ENCODE measurements at places on chromosomes 13 and 19.

DNA sequence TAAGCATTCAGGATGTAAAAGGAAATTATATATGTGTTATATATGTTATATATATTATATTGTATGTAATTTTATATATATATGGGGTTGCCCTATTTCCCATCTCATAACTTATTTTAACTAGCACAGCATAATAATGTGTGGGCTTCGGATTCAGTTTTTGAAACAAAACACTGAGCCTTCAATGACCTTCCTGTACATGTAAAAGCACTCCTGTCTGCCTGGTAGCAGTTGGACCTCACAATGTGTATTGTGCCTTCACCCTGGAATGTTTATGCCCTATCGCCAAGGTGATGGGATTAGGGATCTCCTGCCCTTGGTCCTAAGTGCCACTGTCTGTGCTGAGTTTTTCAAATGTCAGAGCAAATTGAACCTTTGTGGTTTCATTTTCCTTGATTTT, 968.8 kb downstream of the TUBA3C start:
- no peak for DNase-seq

- no peak for DNase-seq
Observed at GRCh38 chr13:48221686-48222187, 11.3 kb upstream of the ITM2B start.

GRCh38 chr13:38703255-38703654, 16.4 kb downstream of the FREM2 start:
- DNase-seq = no peak

GRCh38 chr13:112719016-112719415, 29.2 kb downstream of the ATP11A start:
- DNase-seq = no peak

DNA sequence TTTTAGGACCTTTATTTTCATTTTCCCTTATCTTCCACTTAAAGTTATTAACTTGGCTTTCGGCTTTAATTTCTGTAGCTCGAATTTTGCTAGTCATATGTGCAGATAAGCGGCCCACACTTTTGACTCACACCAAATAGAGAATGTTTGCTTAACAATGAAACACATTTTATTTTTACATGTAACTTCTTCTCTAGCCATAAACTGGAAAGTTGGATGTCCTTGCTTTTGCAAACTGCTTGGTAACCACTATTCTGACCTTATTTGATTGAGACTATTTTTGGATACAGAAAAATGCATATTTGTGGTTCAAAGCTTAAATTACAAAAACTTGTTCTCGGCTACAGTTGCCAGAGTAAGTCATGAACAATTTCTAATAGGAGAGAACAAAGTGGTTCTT, 600.0 kb downstream of the KCTD12 start:
- no peak for DNase-seq

DNA sequence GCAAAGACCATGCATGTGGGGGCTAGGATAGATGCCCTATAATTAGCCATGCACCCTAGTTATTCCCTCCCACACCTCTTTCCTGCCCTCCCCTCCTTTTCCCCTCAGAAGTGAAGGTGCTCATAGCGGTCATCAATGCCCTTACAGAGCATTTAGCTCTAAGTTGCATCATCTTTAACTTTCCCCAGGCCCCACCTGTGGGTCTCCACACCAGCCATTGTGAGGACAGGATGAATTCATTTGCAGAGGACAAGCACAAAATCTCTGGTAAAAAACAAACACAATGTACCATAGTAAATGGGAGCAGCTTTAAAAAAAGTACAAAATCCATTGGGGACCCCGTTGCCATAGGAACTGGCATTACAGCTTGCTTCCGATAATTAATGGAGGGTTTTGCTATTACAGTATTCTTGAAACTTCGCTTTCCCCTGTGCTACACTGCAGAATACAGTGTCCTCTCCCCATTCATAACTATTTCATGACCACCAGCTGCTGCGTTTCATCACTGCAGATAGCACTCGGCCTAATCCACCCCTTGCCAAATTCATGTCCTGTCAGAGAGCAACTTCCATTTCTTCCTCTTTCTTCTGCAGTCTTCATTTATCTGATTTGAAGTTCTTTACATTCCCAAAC, 110.5 kb downstream of the ZDHHC20 start:
- no peak for DNase-seq

DNA sequence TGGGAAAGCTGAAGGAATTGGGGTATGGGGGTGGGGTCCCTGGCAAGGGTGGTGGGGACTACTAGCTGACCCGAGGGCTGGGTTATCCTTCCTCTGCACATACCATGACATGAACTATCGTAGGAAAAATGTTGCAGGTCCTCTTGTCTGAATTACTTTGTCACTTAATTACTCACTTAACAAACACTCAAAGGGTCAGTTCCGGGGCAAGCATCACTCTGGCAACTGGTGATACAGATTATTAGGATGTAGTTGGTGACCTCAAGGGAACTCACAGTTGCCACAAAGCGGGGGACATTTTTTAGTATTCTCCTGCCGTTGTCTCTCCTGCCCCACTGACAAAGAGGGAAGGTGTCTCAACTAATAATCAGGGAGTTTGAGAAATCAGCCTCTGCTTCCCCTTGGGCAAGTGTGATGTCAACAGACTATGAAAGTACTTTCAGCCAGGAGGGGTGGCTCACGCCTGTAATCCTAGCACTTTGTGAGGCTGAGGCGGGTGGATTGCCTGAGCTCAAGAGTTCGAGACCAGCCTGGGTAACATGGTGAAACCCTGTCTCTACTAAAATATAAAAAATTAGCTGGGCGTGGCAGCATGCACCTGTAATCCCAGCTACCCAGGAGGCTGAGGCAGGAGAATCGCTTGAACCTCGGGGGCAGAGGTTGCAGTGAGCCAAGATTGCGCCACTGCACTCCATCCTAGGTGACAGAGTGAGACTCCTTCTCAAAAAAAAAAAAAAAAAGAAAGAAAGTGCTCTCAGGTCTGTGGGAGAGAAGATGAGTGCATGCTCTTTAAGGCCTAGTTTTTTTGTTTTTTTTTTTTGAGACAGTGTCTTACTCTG, 10.3 kb downstream of the DNAJB1 start:
- no peak for DNase-seq

- DNase-seq = no peak
Observed at GRCh38 chr13:35926859-35927530, 204.2 kb downstream of the DCLK1 start.

- no peak for DNase-seq
Observed at GRCh38 chr13:58667096-58667495, 1035.6 kb downstream of the PCDH17 start.

DNA sequence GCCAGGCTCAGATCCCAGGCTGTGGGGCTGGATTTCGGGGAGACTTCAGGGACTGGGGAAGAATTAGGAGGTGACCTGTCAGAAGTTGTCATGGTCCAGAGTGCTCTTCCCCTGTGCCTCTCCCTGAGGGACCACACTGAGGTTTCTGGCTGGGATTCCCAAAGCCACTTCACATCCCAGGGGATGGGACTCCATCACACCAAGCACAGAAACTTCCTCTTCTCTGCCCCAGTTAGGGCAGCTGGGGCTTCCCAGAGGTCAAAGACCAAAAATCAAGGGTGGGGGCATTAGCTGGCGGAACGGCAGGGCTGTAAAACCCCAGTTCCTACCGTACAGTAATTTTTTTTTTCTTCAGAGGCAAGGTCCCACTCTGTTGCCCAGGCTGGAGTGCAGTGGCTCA, 7.4 kb downstream of the FCER2 start:
- no peak for DNase-seq

DNA sequence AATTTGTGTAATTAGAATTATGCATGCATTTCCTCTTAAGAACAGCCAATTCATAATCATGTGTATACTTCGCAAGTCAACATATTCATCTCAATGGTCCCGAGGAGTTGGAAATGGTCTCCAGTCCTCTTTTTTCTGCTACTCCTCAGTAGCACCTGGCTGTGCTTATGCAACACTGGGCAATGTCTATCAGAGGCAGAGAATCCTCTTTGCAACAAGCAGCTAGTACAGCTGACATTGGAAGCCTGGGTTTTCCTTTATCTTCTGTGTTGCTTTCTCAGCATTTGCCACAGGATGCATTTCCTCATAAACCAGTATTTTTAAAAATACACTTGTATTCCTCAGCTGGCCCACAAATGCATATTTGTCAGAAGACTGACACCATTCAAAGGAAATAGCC, 405.3 kb upstream of the GPC6 start:
- no peak for DNase-seq
